ENCODE measurements at places on chromosomes 13 and 19.

GRCh38 chr13:21849323-21849722 lies 178.4 kb downstream of the FGF9 start:
- DNase-seq, result peak; percentile 61

- no peak for DNase-seq
Observed at GRCh38 chr13:50951366-50951765, 41.8 kb downstream of the RNASEH2B start.

DNA sequence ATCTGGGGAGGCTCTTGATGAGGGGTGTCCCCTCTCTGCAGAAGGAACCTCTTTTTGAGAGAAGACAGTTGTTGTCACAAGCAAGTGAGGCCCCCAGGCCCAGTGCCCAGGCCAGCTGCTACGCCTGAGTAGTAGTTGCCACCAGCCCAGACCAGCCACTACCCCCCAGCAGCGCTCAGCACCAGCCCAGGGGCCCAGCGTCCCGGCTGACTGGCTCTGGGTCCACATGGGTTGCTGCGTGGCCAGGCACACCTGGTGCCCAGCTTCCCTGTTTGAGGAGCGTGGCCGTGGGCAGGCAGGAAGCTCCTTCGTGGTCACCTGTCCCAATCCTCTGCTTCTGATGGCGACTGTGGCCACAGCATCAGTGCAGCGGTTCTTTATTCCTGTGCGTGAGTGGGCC lies 84.7 kb downstream of the KDM4B start:
- no peak for DNase-seq

DNA sequence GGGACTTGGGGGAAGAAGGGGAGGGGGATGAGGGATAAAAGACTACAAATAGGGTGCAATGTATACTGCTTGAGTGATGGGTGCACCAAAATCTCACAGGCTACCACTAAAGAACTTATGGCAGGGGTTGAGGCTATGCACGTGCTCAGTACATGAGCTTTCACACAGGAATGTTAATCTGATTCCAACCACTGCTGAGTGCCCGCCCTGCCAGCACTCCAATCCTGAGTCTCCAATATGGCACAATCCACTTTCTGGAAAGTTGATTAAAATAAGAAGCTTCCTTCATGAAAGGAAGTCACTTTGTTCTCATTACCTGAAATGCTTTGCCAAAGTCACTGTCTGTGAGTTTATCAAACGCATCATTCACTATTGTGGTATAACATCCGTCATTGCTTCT lies 463.0 kb downstream of the IRS2 start:
- no peak for DNase-seq

GRCh38 chr19:11265785-11266236 lies 3.5 kb upstream of the DOCK6 start:
- peak; percentile 49 for DNase-seq

DNA sequence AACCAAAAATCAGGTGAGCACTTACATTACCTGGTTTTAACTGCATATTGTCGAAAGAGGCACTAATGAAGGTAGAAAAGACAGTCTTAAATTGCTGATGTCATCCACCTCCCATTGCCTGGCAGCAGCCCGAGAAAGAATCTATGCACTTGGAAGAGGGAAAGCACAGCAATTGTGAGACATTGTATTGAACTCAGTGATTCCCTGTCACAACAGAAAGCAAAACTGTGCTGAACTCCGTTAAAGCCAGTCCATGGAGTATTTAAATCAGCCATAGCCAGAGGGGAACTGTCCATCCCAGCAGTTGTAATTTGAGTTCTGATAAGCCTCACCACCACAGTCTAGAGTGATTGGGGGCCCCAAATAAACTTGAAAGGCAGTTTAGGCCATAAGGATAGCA lies 466.6 kb upstream of the PCDH9 start:
- DNase-seq, result no peak

- no peak for DNase-seq
Observed at GRCh38 chr13:24184265-24184841, 23.8 kb downstream of the SPATA13 start.

GRCh38 chr19:41871573-41872383 lies 5.3 kb upstream of the CD79A start:
- DNase-seq, result peak; percentile 54

DNA sequence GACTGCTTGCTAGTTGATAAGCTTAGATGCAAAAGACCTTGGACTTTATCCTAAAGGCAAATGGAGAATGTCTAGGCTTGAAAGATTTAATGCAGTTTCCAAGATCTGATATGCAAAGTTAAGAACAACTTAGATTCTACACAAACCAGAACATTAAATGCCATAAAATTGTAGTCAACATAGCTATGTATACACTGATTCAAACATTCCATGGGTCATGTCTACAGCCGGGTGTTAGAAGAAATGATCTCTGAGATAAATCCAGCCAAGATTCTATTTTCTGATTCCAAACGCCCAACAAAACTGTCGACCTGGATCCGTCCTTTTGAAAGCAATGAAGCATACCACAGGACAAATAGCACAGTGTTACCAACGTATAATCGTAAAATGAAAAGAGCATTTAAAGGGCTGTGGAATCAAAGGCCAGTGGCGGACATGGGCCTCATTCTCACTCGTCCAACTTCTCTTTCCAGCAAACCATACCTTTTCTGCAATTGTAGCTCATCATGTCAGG lies 52.7 kb downstream of the KCTD12 start:
- no peak for DNase-seq

DNA sequence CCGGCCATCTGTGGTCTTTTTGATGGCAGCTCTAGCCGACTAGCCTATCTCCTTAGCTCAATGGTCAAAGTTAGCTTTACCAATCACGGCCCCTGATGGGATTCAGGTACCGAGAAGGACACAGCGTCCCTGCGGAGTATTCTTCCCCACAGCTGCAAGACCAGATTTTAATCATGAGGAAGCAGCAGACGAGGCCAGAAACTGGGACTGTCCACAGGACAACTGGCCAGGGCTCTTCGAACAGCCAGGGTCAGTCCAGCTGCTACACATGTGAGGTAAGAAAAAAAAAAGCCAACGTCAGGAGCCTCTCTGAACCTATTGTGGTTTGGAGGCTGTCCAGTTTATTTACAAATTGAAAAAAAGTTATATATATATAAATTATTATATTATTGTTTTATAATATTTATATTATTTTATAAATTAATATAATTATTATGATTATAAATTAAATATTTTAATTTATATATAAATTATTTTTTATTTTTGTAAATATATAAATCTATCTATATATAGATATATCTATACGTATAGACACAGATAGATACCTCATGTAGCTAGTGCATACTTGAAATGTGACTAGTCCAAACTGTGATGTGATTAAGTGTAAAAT lies 10.8 kb downstream of the RINL start:
- no peak for DNase-seq

DNA sequence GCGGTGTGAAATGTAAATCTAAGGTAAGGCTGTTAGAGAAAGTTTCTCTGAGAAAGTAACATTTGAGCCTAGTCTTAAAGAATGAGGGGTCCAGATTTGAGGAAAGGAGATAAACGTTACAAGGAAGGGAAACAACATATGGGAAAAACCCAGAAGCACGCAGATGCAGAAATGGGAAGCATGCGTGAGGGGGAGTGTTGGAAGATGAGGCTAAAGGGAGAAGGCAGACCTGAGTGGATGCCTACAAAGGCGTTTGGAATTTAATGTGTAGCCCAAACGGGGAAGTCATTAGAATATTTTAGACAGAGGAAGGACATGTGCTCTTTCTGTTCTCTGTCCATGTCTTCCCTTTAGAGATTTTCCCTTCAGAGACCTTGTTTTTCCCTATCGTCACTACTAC lies 61.0 kb downstream of the TPT1 start:
- DNase-seq, result no peak

DNA sequence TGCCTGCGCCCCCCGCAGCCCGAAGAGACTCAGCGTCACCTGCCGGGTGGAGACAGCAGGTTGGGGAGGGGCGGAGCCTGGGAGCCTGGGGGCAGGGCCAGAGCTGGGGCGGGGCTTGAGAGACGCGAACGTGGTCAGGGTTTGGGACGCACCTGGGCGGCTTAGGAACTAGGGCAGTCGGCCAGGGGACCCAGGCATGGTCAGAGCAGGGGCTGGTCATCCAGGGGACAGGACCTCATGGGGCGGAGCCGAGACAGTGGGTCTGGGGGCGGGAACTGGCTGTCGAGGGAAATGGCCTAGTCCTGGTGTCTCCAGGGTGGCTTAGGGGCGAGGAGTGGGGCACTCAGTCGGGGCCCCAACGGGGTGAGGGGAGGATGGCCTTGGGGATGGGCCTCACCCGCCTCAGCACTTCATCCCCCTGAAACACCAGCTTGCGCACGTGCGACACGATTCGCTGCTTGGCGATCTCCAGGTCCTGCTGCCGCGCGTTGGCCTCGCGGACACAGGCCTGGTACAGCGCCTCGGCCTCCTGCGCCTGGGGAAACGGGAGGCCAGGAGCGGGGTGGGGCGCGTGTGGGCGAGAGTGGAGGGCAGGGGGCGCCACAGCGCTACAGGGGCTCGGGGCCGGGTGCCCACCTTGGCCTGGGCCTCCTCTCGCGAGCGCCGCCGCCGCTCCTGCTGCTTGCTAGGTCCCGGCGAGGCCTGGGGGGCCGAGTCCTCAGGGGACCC lies 5.8 kb downstream of the GMIP start:
- DNase-seq, result no peak

DNA sequence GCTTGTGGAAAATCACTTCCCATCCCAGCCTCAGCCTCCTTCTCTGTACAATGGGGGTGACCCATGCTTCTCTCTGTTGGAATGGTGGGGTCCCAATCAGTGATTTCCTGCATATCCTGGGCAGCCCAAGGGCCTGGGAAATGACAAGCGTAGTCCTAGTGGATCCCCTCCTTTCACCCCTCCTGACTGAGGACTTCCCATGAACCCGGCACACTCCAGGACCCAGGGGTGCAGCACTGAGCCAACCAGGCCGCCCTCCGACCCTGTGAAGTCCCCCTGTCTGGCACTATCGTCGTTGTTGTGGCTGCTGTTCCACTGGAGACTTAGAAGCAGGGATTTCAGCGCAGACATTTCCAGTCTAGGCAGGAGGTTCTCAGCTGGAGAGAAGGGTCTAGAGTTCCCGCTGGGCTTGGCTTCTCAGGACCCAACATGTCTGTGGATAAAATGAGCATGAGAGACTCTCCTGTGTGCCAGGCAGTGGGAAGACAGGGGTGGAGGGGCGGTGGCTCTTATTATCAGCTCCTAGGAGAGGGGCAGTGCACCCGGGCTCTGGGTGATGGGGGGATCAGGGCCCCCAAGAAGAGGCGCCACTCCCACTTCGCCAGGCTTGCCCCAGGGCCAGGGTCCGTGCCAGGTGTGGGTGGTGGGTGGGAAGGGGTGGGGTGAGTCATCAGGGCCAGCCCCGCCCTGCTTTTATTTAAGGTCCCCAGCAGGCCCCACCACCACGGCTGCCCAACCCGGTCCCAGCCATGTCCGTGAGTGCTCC lies at the start of gene LGALS7B:
TSS of gene LGALS7B (plus strand) at position 723 of the 766 bp plus-strand sequence. CDS start at position 750, 27 bp downstream.
- no peak for DNase-seq

DNA sequence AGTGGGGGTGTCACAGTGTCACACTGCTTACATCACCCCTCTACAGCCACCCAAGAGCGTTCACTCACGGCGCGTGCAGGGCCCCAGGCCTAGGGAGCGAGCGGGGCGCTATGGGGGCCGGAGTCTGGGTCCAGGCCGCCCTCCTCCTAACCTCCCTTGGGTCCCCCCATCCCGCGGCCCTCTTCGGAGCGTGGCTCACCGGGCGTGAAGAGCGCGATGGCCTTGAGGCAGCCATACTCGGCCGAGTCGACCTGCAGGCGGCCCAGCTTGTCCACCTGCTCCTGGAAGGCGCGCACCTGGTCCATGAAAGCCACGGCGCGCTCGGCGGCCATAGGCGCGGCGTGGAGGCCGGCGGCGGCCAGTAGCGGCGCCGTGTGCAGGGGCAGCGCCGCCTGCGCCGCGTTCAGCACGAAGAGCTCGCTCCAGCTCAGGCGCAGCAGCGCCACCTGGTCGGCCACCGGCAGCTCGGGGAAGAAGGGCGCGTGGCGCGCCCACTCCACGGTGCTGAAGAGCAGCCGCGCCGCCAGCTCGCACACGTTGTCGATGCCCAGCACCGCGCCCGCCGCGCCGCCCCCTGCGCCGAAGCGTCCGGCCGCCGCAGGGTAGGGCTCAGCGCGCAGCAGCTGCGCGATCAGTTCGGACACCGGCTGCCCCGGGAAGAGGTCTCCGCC lies 9.4 kb downstream of the OCEL1 start:
- DNase-seq, result peak; percentile 83

GRCh38 chr13:75843991-75844390 lies 207.9 kb downstream of the LMO7 start:
- no peak for DNase-seq

- DNase-seq, result no peak
Observed at GRCh38 chr13:19882231-19882630, 18.8 kb upstream of the ZMYM5 start.

DNA sequence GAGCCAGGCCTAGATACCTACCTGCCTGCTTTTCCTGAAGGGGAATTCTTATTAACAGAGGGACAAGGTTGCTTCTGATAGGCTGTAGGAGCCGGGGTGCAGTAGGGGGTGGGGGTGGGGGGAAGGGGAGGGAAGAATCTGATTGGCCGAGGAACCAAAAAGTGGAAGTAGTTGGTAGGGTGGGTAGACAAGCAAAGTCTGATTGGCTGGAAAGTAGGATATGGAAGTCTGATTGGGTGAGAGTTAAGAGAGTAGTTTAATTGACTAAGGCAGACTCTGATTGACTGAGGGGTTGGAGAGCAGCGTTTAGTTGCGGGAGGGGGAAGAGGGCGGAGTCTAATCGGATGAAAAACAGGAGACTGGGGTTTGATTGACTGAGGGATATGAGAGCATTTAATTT lies 9.4 kb upstream of the CYP4F22 start:
- DNase-seq, result no peak

DNA sequence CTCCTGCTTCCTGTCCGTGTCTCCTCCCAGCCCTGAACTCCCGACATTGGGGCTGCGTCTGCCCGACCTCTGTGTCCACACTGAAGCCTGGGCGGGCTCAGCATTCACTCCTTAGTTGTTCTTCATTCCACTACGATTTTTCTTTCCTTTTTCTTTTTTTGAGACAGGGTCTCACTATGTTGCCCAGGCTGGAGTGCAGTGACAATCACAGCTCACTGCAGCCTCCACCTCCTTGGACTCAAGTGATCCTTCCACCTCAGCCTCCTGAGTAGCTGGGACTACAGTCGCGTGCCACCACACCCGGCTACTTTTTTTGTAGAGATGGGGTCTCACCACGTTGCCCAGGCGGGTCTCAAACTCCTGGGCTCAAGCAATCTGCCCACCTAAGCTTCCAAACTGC lies 23.5 kb upstream of the SIGLEC11 start:
- no peak for DNase-seq

- DNase-seq, result no peak
Observed at GRCh38 chr13:110784704-110785103, 71.2 kb downstream of the ING1 start.
